Activated T-helper 2 cell treated with anti-CD3 and anti-CD28 coated beads, Interferon-gamma antibody, Interleukin-2, Interleukin-4, amounts not matched to agents 10 μg/mL and 5 μg/mL and 100 μg/mL, durations not matched to agents 14 hours and 24 hours and 36 hours (primary cell): ENCODE measurements at places on chromosomes 12 and 14. TPM values are rescaled to one million over a fixed set of nuclear protein-coding genes. Genes with fewer than 3 reads are reported as not detected.

DNA sequence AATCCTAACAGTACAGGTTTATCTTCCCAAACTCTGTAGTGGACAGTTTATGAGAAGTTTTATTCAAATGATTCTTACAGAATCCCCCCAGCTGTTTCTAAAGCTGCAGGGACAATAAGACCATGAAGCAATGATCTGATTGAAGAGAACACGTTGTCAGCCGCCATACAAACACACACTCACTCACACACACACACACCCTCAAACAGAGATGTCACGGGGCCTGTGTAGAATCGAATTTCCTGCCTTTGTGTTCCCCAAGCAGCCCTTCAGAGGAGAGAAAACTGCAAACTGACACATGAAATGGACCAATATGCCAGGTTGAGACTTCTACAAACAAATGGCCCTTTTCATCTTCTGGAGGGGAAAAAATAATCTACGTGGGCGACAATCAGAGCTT lies 80.5 kb upstream of the TBX3 start:
- no peaks in the 10 kb centered on the region for H3K27me3 ChIP-seq
- no peak overlapping the region for H3K4me3 ChIP-seq
- no peaks in the 10 kb centered on the region for H3K36me3 ChIP-seq
- DNase-seq: no peak
- no peaks in the 10 kb centered on the region for H3K4me1 ChIP-seq

DNA sequence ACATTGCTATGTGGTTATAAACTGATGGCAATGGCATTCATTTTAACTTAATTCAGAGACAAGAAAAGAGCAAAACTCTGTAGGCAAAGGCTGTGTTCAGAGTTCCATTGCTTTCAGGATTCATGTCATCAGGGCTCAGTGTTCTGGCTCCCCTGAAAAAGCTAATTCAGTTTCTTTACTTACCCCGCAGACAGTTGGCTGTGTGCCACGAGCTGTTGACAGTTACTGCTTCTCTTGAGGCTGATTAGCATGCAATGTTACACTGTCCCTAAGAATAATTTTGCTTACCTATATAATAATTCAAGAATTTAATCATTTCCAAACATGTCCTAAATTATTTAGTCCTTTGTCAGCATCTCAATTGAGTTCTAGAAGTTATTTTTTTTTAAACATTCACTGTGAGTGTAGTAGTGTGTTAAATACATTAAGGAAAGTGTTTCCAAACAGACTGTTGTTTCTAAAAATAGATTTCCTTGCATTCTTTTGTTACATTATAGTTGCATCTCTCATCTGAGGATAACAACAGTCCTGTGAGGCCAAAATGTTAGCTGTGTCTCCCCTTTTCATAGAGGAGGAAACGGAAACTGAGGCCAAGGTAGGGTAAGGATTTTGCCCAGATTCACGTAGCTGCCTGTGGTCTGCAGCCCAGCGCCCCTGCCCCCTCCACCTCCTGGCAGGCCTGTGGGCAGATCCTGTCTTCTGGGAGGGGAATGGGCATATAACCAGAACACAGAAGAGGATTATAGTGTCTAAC lies 98.6 kb downstream of the PELI2 start:
- no peaks in the 10 kb centered on the region for H3K27me3 ChIP-seq
- H3K4me3 ChIP-seq: no peak overlapping the region
- DNase-seq: no peak
- no peaks in the 10 kb centered on the region for H3K4me1 ChIP-seq
- H3K36me3 ChIP-seq: no peaks in the 10 kb centered on the region

DNA sequence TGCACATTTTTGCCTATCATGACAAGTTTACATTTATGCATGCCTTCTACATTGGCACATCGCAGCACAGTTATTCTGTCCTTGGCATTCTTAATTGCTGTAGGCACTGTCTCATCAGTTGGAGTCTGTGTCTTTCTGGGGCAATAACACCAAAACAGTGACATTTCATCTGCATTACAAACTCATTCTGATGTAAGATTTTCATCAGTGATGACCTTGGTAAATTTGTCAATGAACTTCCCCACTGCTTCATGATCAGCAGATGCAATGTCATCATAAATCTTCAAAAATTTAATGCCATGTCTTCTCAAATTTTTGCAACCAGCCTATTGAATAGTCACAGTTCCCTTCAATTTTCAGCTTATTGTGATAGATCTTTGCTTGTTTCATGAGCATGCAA lies 85.5 kb downstream of the CAPZA3 start:
- no peaks in the 10 kb centered on the region for H3K27me3 ChIP-seq
- H3K4me3 ChIP-seq: no peak overlapping the region
- H3K27ac ChIP-seq: no peak overlapping the region
- no peaks in the 10 kb centered on the region for H3K4me1 ChIP-seq
- DNase-seq: no peak

FBLN5 gene
- total RNA-seq: 6.2 and 6.4 TPM in 2 replicates

CLEC9A gene
- total RNA-seq: not detected in 2 replicates
